ENCODE measurements at places on chromosomes 1 and 21. TPM values are rescaled to one million over a fixed set of nuclear protein-coding genes. Genes with fewer than 3 reads are reported as not detected.

DNA sequence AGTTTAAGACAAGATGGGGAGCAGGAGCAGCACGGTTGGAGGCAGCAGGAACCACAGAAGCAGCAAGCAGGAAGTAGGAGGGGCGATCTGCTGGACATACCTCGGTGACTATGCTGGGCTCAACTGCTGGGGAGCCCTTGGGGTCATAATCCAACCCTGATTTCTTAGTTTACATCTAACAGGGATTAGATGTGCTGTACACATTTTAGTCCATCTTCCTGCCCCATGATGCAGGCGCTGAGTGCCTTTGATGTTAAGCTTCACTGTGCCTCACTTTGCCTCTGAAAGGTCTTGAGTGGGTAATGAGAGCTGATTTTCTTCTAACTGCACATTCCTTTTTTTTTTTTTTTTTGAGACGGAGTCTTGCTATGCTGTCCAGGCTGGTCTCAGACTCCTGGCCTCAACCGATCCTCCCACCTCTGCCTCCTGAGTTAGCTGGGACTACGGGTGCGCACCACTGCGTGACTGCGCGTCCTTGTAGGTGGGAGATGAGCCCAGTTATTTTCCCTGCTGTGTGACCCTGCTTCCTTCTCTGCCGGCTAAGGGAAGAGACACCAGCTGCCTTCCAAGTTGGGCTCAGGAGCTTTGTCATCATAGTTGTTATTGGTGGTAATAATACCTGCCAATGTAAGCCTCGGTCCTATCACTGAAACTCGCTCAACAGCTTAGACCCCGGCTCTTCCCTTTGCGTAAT is 1.1 kb upstream of the RCAN3 start:
- DNase-seq: no peak

Gene FAM78B
- polyA plus RNA-seq: 0.34 TPM

- DNase-seq: no peak
Measured at GRCh38 chr1:63662056-63662836, 69.0 kb downstream of the PGM1 start.

- peak; percentile 27 for DNase-seq
Measured at GRCh38 chr1:2566101-2567045, 10.2 kb downstream of the TNFRSF14 start.

GRCh38 chr1:70847013-70847412 is 200.6 kb downstream of the PTGER3 start:
- no peak for DNase-seq

- DNase-seq: no peak
Measured at GRCh38 chr1:100799548-100799947, 80.0 kb downstream of the VCAM1 start.

GRCh38 chr1:19076841-19077616 is 120.6 kb upstream of the IFFO2 start:
- no peak for DNase-seq

DNA sequence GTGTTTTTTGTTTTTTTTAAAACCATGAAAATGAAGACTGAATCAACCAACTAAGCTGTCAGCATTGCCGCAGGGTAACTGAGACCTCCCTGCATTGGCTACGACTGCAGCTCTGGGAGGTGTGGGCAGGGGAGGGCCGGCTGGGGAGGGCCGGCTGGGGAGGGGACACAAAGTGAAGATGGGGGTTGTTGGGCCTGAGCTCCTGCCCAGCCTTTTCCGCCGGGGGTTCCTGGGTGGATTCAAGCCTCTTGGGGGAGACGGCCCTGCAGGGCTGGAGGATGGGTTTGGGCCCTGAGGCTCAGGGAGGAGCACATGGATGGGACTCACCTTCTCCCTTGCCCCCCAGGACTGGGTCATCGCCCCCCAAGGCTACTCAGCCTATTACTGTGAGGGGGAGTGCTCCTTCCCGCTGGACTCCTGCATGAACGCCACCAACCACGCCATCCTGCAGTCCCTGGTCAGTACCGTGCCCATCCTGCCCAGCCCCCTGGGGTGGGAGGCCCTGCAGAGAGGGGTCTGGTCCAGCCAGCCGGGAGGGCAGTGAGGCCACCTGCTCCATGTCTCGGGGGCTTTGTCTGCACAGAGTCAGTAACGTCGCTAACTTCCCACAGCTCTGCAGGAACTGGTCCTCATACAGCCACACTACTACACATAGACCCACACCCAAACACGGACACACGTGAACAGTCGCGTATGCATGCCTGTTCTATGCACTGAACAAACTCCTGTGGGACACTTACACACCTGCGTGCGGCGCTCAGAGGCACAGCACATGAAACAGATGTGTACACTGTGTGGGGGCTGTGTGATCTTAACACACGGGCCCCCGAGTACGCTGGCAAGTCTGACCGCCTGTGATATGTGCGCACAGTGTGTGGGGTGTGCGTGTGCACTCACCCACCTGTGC is 31.5 kb downstream of the BMP8A start:
- DNase-seq: no peak

DNA sequence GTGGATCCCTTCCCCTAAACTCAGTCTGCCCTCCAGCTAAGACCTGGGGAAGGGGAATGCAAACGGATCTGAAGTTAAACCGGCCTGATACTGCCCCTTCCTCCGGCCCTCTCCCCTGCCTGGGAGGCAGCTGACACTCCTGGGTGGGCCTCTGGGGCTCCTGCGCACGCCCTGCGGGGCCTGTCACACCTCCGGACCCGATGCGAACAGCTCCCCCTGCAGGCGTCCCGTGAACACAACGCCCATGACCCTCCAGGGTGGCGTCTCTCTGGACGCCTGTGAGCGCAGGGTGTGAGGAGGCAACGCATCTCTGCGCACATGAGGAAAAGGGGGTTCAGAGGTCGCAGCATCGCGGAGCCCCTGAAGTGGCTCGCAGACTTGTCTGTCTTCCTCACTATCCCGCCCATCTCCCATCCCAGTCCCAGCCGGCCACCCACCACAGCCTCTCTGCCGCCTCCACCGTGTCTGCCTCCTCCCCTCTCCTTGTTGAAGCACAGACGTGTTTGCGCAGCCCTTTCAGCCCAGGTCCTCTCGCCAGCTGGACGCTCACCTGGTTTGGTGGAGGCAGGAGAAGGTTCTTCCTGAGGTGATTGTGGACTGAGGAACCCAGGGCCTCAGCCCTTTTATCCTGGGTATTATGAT is 421 bp upstream of the LCE3A start:
- peak; percentile 37 for DNase-seq

GRCh38 chr1:4935807-4936206 is 281.4 kb downstream of the AJAP1 start:
- DNase-seq: peak; percentile 19

GRCh38 chr1:90922996-90923395 is 98.8 kb downstream of the ZNF644 start:
- no peak for DNase-seq

Measured in SK-N-SH (cell line).